Hepatocyte (in vitro differentiated cells): ENCODE measurements at places on chromosomes 3 and 15.

DNA sequence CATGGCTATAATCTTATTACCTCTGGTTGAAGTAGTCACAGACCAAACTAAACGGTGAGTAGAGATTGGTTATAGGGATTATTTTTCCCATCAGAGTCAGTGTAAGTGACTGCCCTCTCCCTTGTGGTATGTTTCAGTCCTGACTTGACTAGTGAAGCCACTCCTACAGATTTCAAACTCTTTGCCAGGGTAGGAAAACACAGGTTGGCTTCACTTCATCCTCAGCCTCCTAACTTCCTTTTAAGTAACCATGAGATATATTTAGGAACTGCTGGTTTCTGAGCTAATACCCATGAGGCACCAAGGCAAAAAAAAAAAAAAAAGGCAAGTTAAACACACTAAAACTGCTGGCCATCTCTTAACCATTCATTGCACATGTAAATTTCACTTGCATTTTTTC lies 349.2 kb upstream of the MCTP2 start:
- DNase-seq, result no peak

DNA sequence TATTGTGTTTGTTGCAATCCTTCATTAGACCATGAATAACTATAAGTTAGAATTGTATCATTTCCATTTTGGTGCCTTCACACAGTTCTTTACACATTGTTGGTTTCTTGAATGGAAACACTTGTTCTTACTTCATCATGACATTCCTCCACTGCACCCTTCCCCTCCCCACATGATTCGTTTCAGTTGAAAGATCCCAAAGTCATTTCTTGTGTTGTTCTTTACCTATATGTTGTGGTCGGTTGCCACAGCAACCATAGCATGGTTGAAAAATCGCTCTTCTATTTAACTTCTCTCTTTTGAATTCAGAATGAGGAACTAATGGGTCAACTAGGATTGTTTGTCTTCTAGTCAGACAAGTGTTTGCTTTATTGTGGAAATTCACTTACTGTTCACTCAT lies 103.3 kb downstream of the IL1RAP start:
- no peak for DNase-seq

DNA sequence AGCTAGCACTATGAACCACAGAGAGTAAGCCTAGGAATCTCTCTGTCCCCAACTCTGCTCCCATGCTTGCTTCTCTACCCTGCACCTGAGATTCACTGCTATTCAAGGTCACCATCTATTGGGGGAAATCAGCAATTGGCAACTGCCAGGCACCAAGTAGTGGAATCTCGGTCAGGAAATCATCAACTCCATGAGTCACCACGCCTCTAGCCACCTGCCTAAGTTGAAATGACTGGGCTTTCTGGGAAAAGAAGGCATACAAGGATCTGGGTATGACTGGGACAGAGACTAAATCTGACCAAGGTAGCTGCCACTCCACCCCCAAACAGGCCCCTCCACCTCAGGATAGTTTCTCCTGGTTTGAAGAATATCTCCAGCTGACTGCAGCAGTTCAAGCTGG lies 464.1 kb upstream of the CBLB start:
- no peak for DNase-seq

- no peak for DNase-seq
These were observed 783.3 kb downstream of the ZPLD1 start for GRCh38 chr3:103218146-103218545.
